ENCODE measurements at places on chromosomes 12 and 14.

GRCh38 chr14:76810953-76811400 lies 1.7 kb downstream of the ANGEL1 start:
- DNase-seq: no peak

GRCh38 chr12:88546853-88547252 lies 33.4 kb downstream of the KITLG start:
- DNase-seq: no peak

DNA sequence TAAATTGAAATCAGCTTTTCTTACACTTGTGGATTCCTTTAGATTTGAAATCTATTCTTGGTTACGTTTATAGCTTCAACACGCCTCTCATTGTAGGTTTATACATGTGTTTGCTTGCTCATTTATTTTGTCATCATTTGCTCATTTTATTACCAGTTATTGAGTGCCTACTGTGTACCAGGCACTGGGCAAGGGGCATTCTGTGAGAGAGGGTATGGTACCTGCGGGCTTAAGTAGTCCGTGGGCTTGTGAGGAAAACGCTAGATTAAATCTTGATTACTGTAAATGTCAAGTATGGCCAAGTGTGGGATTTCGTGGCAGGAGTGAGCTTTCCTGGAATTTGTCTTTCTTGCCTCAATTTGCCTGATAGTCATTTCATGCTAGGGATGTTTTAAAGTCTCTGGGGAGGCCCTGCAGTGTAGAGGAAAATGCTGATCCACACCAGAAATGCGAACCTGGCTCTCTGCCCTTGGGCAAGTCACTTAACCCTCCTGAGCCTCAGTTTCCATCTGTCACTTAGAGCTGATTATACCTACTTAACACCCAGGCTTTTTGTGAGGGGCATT lies 92.7 kb downstream of the CACNA1C start:
- no peak for DNase-seq

DNA sequence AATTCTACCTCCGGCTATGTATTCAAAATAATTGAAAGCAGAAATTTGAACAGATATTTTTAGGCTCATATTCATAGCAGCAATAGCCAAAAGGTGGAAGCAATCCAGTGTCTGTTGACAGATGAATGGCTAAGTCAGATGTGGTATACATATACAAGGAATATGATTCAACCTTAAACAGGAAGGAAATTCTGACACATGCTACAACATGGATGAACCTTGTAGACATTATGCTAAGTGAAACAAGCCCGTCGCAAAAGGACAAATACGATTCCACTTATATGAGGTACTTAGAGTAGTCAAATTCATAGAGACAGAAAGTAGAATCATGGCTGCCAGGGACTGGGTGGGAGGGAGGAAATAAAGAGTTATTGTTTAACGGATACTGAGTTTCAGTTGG lies 331.6 kb downstream of the PCNX1 start:
- no peak for DNase-seq

- no peak for DNase-seq
Measured at GRCh38 chr14:74546416-74546815, 52.9 kb downstream of the ISCA2 start.

- DNase-seq: no peak
Measured at GRCh38 chr12:17470460-17470859, 619.5 kb downstream of the RERGL start.

- no peak for DNase-seq
Measured at GRCh38 chr14:73995977-73996378, 23.1 kb downstream of the ENTPD5 start.

- no peak for DNase-seq
Measured at GRCh38 chr14:20564501-20564997, 3.7 kb upstream of the RNASE9 start.

DNA sequence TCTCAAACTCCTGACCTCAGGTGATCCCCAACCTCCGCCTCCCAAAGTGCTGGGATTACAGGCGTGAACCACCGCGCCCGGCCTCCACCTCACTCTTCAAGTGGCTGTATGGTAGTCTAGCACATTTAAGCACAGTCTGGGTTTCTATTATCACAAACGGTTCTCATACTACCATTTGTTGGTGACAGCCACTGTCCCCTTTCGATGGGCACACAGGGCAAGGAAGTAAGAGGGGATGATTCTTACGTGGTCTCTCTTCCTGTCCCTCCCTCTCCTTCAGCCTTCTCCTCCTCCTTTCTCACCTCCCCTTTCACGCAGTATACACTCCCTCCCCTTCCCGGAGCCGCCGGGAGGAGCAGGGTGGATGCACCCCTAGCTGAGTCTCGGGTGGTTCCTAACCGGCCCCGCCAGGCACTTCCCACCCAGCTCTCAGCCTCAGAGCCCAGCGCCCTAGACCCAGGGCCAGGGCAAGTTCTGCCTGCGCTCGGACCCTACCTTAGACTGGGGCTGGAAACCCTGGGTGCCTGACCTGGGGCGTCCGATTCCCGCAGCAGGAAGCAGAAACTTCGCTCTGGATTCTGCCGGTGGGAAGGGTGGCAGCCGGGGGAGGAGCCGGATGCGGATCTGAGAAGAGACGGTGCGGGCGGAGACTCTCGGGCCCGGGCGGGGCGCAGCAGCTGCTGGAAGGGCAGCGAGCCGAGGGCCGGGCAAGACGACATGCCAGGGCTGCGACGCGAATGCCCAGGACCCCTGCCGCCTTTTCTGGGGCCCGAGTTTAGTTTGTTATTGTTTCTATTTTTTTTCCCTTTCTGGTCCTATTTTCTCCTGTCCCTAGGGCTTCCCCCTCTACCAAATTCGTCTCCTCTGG lies at the start of gene TEP1:
Gene TEP1, minus strand, starts transcription at position 626 of the 868 bp plus-strand sequence. CDS start 5,062 bp downstream, outside the sequence.
- DNase-seq: peak; percentile 58

- no peak for DNase-seq
Measured at GRCh38 chr12:44431647-44432343, 444.3 kb downstream of the NELL2 start.

DNA sequence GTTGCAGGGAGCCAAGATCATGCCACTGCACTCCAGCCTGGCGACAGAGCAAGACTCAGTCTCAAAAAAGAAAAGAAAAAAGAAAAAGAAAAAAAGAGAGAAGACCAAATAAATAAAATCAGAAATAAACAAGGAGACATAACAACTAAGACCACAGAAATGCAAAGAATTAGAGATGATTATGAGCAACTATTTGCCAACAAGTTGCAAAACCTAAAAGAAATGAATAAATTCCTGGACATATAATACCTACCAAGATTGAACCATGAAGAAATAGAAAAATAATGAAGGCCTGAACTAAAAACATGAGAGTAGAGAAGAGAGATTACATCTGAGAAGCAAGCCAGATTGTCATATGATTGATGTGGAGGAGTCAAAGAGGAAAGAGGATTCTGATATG lies 17.6 kb upstream of the EPS8 start:
- no peak for DNase-seq

- no peak for DNase-seq
Measured at GRCh38 chr12:95790033-95790916, at the start of gene NTN4. NTN4 (minus strand) TSS chr12:95790764; CDS start chr12:95790309, 455 bp downstream.

- no peak for DNase-seq
Measured at GRCh38 chr14:54852215-54852614, 50.4 kb downstream of the GCH1 start.

DNA sequence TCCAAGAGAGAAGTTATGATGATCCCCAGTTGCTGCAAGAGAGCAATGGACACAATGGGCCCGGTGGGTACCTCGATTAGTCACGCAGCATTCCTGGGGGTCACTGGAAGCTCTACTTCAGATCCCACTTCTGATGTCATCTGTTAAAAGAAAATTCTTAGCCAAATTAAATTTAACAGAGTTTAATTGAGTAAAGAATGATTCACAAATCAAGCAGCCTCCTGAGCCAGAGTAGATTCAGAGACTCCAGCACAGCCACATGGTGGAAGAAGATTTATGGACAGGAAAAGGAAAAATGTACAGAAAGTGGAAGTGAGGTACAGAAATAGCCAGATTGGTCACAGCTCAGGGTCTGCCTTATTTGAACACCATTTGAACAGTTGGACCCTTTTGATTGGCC lies 107.5 kb downstream of the SPTSSA start:
- DNase-seq: no peak

- DNase-seq: no peak
Measured at GRCh38 chr14:89481196-89481595, 64.2 kb upstream of the FOXN3 start.

GRCh38 chr12:121676190-121676589 lies 6.7 kb upstream of the MORN3 start:
- DNase-seq: no peak

DNA sequence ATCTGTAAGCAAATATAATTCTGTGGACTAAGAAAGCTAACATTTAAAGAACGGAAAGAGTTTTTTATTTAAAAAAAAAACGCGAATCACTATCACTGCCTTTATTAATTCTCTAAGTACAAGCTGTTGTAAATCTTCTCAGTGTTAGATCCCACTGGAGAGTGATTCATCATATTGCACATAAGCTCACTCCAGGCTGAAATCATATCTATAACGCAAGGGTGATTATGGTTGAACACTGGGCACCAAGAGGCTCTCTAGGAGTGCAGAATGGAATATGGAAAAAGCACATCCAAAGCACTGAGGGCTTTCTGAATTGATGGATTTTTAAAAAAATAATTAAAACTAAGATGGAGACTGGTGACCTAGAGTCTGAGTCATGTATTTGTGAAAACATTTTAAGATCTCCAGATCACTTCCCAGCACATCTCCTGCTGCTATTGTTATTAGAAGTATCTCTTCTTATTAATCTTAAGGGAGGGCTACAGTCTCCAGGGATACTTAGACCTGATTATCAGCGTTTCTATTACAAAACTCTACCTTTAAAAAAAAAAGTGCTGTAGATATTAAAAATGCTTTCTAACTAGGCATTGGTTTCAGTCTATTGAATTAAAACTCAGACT lies 1106.8 kb downstream of the AACS start:
- no peak for DNase-seq

- DNase-seq: no peak
Measured at GRCh38 chr14:92143962-92144361, 22.2 kb downstream of the CPSF2 start.

DNA sequence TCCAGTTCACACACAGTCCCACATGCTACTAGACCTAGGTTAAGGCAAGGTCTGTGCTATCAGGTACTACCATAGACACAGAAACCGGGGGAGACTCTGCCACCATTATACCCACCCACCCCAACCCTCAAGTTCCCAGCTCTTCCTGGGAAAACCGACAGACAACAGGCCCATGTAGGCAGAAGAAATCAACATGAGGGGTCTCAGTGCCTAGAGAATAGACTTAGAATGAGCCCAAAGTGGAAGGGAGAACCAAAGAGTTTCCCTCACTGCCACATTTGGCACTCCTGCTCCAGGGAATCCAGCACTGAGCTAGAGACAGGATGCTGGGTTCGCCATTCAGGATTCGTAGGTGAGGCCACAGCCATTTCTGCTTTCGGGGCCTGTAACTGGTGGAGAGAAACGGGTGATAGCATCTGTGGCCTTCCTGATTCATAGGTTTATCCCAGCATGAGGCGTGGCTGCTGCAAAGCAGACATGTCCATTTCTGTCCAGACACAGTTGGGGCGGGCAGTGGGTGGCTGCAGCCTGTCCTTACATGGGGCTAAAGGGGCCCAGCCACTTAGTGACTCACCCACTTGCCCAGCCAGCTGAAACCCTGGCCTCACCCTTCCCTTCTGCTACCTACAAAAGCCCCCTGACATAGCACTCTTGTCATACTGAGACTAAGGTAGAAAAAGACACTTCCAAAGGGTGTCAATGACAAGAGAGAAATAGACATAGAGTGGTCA lies 69.4 kb downstream of the IRF2BPL start:
- DNase-seq: no peak

DNA sequence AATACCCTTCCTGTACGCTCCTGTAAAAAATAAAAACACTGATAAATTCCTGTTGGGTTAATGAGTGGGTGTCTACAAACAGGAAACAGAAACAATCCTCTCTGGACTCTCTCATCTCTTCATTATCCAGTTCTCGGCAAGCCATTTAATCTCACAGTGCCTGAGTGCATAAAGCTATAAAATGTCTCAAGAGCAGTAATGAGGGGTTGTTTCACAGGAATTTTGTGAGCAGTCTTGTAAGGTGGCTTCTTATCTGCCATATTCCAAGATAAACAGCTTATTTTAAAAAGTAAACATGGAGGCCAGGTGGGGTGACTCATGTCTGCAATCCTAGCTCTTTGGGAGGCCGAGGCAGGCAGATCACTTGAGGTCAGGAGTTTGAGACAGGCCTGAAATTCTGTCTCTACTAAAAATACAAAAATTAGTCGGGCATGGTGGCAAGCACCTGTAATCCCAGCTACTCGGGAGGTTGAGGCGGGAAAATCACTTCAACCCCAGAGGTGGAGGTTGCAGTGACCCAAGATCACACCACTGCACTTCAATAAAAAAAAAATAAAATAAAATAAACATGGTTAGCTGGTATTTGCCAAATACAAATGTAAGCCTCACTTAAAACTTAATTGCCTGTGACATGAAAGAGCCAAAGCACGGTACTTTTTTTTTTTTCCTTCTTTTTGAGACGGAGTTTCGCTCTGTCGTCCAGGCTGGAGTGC lies 54.0 kb downstream of the CLIP1 start:
- no peak for DNase-seq

DNA sequence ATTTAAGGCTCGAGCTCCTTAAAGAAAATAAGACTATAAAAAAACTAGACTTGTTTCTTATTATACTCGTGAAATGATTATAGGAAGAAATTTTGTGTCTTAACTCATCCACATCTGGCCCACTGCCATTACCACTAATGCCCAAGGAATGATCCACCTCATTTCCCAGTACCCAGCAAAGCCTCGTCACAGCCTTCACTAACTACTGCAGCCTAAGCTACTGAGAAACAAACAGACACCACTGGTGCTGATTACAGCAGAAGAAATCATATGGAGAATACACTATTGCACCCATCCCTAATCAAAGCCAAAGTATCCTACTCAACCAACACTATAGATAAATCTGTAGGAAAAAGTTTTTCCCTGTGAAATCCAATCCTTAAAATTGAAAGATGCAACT lies 205.3 kb upstream of the NAV3 start:
- no peak for DNase-seq

DNA sequence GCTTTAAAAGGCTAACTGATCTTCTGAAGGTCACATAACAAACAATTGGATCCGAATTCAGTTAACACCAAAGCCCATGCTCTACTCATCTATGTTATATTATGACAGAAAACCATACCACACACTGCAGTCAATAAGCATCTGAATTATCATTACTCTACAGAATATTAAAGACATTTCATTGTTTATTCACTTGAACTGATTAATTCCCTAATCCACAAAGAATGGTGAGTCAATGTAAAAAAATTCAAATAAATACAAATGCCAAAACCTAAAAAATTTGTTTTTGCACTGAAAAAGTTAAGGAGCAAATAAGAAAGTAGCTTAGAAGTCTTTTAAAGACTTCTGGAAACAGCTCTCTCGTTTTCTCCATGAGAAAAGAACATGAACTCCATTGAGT lies 13.7 kb downstream of the NID2 start:
- no peak for DNase-seq

GRCh38 chr12:104729091-104729490 lies 229.0 kb downstream of the SLC41A2 start:
- no peak for DNase-seq

Measured in activated T-helper 1 cell treated with anti-CD3 and anti-CD28 coated beads, Interleukin-2, amount 50 U/mL, for 16 hours (primary cell).